Activated CD4-positive, alpha-beta T cell treated with anti-CD3 and anti-CD28 coated beads, Interleukin-2, amount 50 U/mL, for 1 hour (primary cell): ENCODE measurements at places on chromosomes 11 and 22.

DNA sequence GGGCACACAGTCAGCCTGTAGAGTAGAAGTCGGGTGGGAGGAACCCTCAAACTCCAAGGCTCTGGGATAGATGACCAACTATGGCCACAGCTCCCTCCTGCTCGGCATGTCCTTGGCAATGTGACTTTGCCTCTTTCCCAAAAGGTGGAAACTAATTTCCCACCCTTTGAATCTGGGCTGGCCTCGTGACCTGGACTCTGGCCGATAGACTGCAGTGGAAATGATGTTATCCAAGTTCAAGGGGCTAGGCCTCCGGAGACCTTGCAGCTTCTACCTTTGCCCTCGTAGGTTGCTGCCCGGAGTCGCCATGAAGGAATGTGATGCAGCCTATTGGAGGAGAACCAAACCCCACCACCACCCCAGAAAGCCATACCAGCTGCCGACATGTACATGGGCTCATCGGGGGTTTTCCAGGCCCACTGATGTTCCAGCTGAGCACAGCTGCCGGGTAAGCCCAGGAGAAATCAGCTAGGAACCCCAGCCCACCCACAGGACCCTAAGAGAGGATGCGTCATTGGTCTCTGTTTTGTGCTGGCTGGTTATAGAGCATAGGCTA is 30.4 kb downstream of the KCNJ4 start:
- DNase-seq, result no peak

- no peak for DNase-seq
Measured at GRCh38 chr11:22920939-22921565, 60.8 kb upstream of the CCDC179 start.

GRCh38 chr22:46794067-46794466 is 31.6 kb downstream of the TBC1D22A start:
- DNase-seq, result no peak

- no peak for DNase-seq
Measured at GRCh38 chr11:94060401-94060800, 39.2 kb downstream of the HEPHL1 start.

DNA sequence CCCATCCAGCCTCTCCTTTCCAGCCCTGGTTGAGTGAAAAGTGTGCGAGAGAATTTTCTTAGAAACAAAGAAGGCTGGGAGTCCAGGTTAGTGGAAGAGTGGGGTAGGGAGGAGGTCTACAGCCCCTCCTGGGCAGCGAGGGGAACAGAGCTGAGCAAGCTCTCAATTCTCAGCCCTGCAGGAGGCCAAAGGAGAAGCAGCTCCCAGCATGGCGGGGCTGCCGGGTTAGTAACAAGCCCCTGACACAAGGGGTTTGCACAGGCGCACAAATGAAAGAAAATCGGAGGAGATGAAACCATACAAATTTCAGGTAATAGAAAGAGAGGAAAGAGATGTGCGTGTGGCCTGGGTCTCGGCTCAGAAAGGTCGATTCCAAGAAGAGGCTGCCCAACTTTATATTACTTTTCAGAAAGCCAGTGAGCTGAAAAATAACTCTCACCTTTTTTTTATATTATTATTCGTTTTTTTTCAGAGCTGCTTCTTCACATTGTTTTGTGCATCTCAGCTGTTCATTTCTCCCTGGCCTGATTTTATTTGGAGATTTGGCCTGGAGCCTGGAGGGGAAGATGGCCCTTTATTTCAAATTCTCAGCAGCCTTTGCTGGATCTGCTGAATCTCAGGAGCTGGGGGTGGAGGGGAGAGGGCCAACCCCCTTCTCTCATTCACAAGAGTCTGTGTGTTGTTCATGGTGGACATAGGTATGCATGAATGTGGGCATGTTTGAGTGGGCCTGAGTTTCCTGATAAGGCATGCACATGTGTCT is 583.2 kb downstream of the BUD13 start:
- DNase-seq, result no peak

- DNase-seq, result no peak
Measured at GRCh38 chr22:35598396-35598710, 18.8 kb downstream of the MB start.

DNA sequence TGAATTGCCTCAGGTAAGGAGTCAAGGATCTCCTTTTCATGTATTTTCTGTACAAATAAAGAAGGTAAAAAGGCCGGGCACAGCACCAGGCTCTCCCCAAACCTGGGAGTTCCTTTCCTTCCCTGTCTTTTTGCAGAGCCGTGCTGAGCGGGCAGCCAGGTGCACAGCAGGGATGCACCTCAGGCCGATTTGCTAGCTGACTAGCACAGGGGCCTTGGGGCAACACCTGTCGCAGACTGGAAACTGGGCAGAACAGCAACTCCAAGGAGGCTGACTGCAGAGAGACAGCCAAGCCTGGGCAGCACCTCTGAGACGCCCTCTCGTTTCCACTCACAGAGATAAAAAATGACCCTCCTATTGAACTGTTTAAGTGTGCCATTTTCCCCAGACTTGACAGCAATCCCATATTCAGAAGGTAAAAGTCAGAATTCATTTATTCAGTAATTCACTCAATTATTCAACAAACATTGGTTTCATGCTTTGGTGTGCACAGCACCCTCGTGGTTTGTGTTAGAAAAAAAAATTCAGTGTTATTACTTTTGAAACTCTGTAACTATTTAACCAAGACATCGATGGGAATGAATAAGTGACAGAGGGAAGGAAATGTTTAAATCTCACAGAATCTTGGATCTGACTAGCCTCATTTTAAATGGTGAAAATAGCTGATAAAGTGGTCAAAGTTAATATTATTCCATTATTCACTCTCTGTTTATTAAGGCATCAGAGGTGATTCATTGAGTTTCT is 120.9 kb downstream of the GALNT18 start:
- no peak for DNase-seq
